Activated T-cell treated with anti-CD3 and anti-CD28 coated beads for 1 hour (primary cell): ENCODE measurements at places on chromosomes 11 and 22.

- no peak for DNase-seq
These were observed 2.0 kb upstream of the FJX1 start for GRCh38 chr11:35615921-35616900.

- no peak for DNase-seq
These were observed 20.3 kb upstream of the YPEL1 start for GRCh38 chr22:21755851-21756284.

DNA sequence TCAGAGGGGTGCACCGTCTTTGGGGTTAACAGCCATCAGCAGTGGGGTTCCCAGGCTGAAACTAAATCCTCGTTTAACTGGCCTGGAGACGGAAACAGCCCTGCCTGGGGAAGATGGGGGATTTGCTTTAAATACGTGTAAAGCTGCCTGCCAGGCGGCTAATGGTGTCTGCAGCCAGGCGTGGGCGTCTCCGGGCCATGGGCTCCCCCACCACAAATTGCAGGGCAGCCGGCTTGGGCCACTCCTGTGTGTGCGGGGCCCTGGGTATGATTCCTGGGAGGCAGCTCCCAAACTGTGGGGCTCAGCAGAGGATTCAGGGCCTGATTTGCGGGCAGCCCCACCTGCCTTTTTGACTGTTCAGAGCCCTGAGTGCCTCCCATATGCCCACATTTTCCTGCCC, 110.5 kb downstream of the KCNQ1 start:
- DNase-seq: no peak

DNA sequence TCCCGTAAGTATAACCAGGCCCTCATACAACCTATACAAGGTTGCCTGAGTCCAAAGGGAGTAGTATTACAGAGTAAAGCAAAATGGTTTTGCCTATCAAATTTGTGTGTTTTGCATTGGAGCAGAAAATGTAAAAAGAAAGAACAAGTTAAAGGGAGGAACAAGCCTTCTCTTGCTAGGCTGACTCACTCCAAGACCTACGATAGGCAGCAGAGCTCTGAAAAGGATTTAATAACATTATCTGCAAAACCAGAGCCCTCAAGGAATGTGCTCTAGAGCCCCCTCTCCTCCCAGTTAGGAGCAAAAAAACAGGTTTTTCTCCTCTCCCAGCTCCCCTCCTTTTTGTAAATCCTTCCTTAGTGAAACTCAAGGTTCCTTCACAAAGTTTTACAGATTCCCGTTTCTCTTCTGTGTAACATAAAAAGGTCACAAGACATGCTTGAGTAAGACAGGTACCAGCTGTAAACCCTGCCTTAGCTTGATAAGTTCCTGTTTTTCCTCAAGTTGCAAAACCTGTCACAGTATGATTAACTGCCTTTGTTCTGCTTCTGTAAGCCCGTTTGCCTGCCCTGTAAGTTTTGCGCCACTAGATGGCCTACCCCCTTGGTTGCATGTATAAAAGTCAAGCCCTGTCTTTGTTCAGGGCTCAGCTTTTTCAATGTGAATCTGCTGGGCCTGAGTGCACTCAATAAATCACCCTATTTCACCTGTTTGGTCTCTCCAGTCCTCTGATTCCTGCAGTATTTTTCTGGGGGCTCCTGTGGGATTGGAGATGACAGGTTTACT, 498.2 kb downstream of the KCNA4 start:
- DNase-seq: no peak

GRCh38 chr11:96466607-96467006, 76.8 kb downstream of the JRKL start:
- no peak for DNase-seq

DNA sequence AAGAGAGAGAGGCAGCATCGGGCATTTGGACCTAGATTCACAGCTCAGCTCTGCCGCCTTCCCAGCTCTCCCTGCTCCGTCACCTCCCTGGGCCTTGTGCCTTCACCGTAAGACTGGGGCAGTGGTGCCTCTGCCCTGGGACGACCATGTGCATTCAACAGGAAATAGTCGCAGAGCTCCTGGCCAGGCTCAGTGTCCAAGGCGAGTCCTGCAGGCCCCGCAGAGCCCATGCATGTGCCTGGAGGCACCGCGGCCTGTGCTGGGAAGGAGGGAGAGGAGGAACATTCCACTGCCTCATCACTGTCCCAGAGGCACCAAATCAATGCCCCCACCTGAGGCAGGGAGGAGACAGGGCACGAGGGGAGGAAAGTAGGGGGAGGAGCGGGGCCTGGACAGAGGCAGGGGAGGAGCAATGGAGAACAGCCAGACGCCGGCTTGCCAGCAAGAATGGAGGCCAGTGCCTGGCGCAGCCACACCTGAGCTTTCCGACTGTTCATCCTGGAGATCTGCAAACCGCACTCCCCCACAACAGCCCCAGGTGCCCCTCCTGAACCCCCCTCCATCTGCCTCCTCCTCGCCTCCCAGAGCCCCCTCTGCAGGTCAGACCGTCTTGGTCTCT, 74.4 kb upstream of the PRR5 start:
- no peak for DNase-seq

GRCh38 chr22:48575618-48576332, 1251.9 kb downstream of the BRD1 start:
- DNase-seq: no peak

DNA sequence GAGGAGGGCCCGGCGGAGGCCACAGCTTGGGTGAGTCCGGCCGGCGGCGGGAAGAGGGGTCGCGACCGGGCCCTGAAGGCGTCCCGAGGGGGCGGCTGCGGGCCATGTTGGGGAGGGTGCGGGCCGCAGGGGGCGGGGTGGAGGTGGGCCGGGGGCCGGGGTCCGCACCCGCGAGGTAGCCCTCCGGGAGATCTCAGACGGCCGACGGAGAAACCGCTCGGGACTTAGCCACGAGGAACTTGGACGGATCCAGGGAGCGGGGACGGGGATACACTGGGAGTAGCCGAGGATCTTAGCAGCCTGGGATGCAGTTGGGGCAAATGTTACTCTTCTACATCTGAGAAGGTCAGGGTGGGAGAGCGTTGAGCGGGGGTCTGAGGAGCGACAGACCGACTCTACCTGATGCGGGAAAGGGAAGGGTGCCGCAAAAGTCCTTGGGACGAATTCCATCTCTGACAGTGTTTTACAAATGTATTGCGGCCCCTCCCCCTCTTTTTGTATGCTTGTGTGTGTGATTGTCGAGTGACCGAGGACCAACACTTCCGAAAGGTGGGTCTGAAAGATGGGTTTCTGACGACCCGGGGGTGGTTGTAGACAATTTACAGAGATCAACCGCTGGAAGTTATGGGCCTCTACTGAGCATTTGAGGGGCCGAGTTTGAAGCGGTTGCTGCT, 658 bp downstream of the STIP1 start:
- no peak for DNase-seq

- DNase-seq: no peak
These were observed 580.4 kb downstream of the CNTN5 start for GRCh38 chr11:99601179-99601578.

DNA sequence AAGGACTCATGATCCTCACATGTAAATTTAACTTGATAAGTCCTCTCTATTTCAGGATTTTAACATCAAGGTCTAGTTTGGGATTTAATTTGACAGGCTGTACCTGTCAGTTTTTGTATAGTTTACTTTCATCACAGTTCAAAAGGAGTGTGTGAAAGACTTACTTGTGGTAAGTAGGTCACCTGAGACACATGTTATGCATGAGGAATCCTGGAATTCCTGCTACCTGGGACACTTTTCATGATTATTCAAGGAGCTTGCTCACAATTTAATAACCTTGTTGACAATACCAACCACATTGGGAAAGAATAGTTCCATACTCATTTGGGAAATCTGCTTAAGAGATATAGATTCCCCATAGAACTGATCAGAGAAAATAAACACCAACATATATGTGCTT, 15.8 kb upstream of the SLC36A4 start:
- no peak for DNase-seq

DNA sequence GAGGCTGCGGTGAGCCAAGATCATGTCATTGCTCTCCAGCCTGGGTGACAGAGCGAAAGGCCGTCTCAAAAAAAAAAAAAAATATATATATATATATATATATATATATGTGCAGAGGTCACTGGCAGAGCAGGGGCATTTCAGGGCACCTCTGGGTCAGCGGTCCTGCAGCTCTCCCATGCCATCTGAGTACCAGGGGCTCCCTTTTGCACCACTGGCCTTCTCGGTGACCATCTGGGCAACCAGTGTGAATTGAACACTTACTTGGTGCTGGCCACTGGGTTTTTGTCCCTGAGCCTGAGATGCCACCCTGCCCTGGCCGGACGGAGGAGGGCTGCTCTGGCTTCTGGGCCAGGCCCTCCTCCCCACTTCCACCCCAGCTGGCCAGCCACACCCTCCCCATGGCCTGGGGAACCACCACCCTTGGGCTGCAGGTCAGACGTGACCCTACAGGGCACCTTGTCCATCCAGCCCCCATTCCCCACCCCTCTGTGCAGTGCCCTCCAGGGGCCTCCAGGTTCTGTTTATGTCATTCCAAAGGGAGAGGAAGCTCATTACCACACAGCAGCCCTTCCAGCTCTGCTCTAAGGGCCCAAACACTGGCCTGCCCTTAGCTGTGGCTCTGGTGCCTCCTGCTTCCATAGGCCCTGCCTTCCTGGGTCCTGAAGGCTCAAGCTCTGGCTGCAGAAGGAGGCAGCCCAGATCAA, 10.3 kb downstream of the MAPK8IP1 start:
- no peak for DNase-seq

- DNase-seq: no peak
These were observed 35.9 kb downstream of the MMP27 start for GRCh38 chr11:102669664-102670063.

DNA sequence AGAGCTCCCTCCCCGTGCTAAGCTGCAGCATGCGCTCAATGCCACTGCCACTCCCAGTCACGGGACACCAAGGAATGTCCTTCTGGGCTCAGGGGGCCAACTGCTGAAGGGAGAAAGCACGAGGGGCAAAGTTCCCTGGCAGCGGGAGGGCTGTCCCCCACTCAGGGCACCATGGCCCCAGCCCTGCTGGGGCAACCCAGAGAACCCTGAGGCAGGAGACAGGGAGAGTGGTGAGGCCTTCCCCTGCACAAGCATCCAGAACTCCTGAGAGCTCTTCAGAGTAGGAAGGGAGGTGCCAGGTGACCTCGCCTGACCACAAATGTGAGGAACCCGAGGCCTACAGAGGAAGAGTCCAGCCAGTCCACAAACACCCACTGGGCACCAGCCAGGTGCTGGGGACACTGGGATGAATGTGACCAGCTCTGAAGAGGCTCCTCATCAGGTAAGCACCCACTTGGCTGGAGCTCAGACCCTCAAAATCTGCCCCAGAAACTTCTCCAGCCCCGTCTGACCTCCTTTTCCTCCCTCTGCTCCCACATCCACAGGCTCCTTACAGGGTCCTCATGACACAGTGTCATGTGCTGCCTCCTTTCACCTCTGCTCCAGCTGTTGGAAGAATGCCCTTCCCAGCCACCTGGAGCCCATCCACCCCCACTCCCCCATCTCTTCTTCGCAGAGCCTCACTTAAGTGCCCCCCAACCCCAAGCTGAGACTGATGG, 15.6 kb downstream of the GDPD5 start:
- no peak for DNase-seq

DNA sequence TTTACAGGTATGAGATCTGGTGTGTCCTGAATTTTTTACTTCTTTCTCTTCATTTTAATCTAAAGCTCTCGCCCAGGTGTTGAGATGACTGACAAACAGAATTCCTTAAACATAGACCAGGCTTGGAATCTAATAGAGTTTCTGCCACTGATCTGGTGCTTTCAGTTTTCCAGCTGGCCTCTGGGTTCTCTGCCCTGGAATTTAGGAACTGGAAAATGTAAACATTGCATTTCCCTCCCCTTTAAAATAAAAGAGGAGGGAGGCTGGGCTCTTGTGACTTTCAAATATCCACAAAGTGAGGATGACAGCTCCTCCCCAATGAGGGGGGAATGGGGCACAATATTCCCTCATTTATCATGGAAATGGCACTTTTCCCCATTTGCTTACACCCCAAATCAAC, 5.0 kb downstream of the PAMR1 start:
- no peak for DNase-seq

- DNase-seq: no peak
These were observed 53.9 kb downstream of the GGTLC2 start for GRCh38 chr22:22698263-22698750.

DNA sequence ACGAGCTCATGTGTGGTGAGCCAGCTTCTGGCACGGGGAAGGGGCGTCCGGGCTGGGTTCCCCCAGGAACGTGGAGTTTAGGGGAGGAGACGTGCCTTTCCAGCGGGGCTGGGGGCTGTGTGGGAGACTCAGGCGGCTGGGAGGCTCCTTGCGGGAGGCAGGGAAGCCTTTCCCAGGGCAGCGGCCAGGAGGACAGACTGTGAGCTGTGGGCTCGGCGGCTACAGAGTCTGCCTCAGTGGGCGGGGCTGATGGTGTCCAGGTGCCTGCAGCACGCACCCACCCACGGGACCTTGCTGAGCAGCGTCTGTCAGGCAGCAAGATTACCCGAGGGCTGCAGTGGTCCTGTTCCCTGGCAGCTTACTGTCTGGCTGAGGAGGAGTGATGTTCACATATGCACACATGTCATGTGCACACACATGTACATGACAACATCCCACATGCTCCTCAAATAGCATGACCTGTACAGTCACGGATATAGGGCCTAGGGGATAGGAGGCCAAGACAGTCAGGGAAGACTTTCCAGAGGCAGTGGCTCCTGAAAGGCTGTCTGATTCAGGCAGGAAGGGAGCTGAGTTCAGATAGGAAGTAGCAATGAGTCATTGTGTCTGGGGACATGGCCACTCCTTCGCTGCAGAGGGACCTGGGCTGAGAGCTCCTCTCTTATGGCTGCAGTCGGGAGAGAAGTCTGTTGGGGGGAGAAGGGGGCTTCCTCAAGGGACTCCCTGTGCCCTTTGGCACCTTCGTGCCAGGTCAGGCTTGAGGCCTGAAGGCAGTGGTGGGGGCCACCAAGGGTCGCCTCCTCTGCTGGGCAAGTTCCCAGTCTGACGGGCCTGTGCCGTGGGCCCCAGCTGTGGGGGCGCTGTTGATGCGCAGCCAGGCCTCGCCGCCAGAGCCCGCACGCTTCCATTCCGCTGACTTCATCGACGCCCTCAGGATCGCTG, 23.3 kb upstream of the PPP6R3 start:
- DNase-seq: no peak

- DNase-seq: no peak
These were observed 18.1 kb downstream of the EXT2 start for GRCh38 chr11:44113572-44113971.

DNA sequence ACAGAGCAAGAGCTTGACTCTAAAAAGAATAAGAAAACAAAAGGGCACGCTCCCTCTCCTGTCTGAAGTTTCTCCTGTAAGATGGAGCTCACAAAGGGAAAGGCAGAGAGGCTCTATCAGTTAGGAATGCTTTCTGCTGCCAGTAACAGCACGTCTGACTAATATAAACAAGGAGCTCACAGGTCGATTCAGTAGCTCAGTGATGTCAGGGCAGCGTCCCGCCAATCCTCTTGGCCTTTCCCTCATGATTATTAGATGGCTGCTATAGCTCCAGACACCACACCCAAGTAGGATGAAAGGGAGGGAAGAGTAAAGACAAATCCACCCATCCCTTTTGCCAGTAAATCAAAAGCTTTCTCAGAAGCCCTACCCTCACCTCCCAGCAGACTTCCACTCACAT, 51.3 kb upstream of the HMGXB4 start:
- no peak for DNase-seq

GRCh38 chr11:48116437-48117228, 100.0 kb upstream of the OR4B1 start:
- DNase-seq: no peak
